ENCODE measurements at places on chromosomes 5 and 9.

DNA sequence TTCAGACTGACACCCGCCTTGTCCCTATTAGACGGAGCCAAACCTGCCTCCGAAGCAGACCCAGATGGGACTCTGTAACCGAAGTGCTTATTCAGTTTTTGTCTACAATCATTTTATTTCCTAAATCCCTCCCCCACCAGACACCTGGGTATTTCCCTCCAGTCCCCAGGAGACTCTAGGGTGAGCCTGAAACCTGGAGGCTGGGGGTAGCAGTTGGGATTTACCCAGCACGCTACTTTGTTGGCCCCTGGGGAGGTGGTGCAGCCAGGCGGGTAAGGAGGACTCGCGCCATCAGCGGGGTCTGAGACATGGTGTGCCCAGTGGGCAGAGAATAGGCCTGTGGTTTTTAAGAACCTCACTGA is 1.3 kb upstream of the LHX2 start:
- no peak for DNase-seq

- no peak for DNase-seq
Observed at GRCh38 chr5:97842687-97843086, 659.6 kb upstream of the RIOK2 start.

DNA sequence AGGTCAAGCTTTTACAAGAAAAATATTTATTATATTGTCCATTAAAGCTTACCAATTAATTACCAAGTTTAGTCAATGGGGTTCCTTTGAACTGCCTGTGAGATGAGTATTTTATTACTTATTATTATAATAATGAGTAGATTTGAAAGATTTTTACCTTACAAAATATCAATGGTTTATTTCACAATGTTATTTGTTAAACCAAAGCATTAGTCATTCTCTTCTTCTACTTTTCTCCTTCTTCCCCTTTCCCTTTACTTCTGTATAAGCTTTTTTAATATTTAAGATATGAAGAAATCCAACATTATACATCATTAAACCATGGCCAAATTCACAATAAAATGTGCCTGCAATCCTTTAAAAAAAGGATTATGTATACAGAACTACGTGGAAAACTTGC is 369.5 kb downstream of the ARL15 start:
- DNase-seq, result no peak

- DNase-seq, result peak; percentile 82
Observed at GRCh38 chr9:115013998-115014397, 83.6 kb upstream of the TNFSF8 start.

GRCh38 chr5:102138243-102138653 is 157.8 kb downstream of the SLCO4C1 start:
- DNase-seq, result no peak

- no peak for DNase-seq
Observed at GRCh38 chr5:462051-462481, 19.1 kb downstream of the EXOC3 start.

GRCh38 chr5:33816791-33817190 is 75.0 kb downstream of the ADAMTS12 start:
- no peak for DNase-seq

DNA sequence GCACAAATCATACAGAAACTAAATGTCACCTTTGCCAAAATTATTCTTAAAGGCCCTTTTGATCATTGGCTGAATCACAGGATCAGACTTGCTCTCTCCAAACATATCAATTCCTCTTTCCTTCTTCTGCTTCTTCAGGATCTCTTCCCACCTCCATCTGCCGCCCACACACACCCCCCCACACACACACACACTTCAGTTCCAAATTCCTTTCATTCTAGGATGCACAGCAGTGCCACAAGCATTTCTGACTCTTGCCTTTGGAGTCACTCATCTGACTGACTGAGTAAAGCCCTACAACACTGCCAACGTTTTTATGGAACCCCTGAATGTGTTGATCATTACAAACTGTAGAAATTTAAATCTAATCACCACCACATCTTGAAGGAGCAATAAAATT is 22.9 kb downstream of the DNAH5 start:
- DNase-seq, result no peak

DNA sequence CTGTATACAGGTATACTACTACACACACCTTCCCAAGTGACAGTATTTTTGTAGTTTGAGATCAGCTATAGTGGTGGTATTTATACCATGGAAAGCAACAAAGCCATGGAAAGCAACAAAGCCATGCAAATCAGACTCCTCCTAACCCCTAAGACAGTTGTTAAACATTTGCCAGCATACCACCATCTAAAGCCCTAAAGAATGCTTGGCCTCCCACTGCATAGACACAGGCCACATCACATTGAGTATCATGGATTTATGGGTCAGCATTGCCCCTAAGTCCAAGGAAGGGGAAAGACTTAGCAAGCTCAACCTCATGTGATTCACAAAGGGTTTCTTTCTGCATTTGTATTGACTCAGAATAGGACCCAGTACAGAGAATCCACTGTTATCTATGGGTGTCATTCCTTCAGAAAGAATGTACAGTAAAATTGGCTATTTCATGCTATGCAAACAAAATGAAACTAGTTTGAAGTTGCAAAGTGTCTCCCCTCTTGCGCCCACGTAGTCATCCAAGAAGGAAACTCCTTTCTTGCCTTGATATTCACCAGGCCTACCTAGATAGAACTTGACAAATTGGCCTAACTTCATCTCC is 70.4 kb upstream of the IQGAP2 start:
- DNase-seq, result no peak

DNA sequence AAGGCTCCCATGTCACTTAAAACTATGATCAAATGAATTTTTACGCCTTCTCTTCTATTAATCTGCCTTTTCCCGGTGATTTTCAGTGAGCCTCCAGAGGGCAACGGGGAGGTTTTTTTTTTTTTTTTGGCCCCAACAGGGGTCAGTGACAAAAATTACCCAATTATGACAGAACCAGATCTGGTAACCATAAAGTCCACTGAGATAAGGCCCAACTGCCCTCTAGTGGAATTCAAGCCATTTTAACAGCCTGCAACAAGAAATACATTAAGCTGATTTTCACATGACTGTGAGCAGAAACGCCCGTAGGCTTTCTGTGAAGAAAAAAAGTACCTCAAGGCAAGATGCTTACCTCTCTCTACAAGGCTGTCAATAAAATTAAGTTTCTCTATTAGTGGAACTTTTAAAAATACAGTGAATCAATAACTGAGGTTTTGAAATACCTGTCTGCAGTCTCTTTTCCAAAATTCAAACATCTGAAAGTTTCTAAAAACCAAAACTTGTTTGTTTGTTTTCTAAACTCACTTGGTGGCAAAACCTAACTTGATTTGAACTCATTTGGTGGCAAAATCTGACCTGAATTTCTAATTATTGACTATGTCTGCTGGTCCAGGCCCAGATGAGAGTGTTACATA is 49.7 kb upstream of the FST start:
- DNase-seq, result no peak

Data from stimulated activated CD4-positive, alpha-beta T cell treated with anti-CD3 and anti-CD28 coated beads, Interleukin-2, amount 100 ng/mL, for 24 hours (primary cell).